ENCODE measurements at places on chromosomes 3 and 15.
A peak's percentile ranks its signal among the peaks of the same experiment; 100 is the strongest.

GRCh38 chr3:112424394-112424793 is 74.9 kb downstream of the BTLA start:
- no peak for DNase-seq

DNA sequence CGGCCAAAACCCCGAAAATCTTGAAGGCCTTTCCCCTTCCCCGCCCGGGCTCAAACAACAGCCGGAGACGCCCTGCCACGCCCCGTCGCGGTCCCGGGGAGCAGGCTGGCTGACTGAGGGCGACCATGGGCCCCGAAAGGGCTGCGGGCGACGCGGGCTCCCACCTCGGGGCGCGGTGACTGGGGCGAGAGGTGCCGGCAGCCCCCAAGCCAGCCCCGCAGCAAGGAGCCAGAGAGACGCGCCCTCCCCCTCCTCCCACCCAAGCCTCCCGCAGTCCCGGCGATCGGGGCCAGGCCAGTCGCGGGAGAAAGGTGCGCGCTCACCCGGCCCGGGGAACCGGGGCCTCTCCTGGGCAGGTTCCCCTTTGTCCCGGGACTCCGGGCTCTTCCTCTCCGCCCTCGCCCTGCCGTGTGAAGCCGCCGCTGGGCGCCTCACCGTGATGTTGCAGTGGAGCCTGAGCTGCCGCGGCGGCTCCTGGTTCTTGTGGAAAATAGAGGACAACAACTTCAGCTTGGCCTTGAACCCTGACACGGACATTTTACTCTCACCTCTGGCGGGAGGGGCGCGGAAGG is 30.6 kb upstream of the ZSCAN2 start:
- DNase-seq = peak; percentile 8

DNA sequence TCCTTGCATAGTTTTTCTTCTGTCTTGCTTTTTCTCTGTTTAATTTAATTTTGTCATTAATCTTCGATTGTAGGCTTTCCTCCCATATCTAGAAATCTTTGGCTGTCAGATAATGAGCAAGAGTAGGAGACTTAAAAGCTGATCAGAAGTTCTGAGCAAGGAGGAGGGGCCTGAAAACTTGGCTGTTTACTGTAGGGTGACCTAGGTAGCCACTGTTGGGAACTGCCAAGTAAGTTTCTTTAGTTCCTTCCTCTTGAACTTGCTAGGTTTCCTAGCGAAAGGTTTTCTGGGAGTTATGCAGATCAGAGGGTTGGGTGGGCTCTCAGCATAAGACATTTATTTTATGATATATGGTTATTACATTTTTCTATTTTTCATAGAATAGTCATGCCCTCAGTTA is 14.5 kb downstream of the ALPK3 start:
- no peak for DNase-seq

- DNase-seq = no peak
Measured at GRCh38 chr3:121883507-121883906, 10.7 kb upstream of the SLC15A2 start.

DNA sequence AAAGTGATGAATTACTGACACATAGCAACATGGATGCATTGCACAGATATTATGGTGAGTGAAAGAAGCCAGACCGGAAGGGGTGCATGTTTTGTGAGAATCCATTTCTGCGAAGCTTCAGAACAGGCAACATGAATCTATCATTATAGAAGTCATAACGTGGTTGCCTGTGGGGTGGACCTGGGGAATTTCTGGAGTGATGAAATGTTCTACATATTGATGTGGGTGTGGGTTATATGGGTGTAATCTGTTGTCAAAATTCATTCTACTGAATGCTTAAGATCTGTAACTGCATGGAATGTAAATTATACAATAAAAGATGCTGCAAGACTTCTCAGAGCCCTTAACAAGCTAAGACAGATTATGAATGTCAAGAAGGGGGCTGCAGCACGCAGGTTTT is 25.2 kb upstream of the TSPAN3 start:
- DNase-seq = no peak

GRCh38 chr3:7876741-7877297 is 624.8 kb upstream of the LMCD1 start:
- peak; percentile 5 for DNase-seq

DNA sequence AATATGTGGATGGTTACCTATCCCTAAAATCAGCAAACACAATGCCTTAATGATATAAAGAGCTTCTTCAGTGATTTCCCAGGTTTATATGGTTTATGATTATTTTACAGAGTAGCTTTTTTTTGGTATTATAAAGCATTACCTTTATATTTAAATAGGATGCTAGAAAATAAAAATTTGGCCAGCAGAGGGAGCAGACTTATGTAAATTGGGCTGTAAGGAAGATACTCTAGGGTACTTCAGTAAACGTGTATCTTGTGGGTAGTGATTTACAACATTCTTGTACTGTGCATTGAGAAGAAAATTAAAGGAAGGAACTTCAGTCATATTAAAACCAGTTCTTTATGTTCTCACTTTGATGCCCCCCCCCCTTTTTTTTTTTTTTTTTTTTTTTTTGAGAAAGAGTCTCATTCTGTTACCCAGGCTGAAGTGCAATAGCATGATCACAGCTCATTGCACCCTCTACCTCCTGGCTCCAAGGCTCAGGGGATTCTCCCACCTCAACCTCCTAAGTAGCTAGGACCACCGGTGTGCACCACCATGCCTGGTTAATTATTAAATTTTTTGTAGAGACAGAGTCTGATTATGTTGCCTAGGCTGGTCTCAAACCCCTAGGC is 167.9 kb downstream of the BBX start:
- no peak for DNase-seq

Data from stimulated activated CD8-positive, alpha-beta memory T cell treated with anti-CD3 and anti-CD28 coated beads, Interleukin-4, amount 100 ng/mL, for 1 hour (primary cell).